ENCODE measurements at places on chromosomes 2 and 18.
A peak's percentile ranks its signal among the peaks of the same experiment; 100 is the strongest.

DNA sequence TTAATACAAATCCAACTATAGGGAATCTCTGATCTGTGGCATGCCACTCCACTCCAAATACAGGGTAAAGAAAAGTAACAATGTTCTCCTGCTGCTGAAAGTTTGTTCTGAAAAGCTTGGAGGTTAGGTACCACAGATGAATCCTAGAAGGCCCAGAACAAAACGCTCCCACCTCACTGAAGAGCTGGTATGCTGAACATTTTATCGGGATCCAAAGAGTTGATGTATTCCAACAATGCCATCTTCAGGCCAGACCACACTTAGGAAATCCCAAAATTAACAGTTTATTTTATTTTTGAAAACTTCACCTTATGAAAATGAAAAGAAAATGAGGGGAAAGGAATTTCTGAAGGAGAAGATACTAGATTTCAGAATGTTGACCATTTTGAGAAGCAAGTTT is 145.1 kb upstream of the CDH19 start:
- DNase-seq: no peak

GRCh38 chr18:31101183-31102024 is 817 bp downstream of the DSC2 start:
- DNase-seq: no peak

DNA sequence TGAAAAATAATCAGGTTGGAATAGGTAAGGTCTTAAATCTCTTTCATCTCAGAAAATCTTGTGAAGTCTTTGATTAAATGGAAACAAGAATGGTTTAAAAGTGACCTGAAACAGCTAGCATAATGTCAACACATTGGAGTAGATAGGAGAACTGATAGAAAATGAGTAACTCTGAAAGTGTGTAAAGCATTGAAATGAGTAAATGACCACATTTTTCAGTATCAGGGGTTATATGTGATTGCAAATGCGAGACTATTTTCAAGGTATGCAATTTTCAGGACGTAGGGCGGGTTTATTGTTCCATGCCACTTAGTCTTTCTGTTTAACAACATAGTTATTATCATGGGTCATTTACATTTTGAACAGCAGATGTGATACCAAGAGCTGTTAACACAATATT is 1383.2 kb downstream of the LRP1B start:
- no peak for DNase-seq

- DNase-seq: no peak
Measured at GRCh38 chr2:121723316-121723715, 13.4 kb downstream of the NIFK start.

- no peak for DNase-seq
Measured at GRCh38 chr2:119063177-119063576, 95.4 kb downstream of the C1QL2 start.

DNA sequence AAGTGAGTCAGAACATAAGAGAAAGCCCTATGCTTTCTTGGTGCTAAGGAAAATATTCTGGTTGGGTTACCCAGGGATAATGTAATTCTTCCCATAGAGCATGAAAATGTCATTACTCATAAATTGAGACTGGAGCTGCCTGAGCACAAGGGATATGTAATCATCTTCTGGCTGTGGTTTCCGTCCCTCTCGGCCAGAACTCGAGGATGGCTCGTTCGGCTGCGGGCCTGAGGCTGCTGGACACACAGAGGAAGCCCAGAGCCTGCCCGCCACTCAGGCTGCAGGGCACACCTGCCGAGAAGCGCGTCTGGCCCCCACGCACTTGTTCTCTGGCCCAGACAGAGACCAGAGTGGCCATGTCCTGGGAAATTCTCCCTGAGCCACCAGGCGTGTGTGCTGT is 104.9 kb downstream of the ASAP2 start:
- no peak for DNase-seq

DNA sequence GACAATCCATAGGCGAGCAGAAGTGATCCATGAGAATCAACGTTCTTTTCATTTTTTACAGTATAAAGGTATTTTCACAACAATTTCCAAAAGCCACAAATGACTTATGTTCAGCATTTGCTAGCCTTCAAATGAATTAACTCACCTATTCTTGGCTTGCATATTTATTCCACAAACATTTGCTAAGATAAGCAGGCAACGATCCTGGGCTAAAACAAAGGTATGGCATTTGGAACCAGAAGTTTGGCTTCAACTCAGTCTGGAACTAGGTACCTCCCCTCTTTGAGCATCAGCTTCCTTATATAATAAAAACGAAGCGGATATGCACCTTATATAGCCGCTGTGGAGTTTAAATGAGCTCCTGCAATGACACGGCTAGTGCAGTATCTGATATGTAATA is 20.5 kb downstream of the CYRIA start:
- DNase-seq: no peak

GRCh38 chr2:99644419-99644787 is 154.6 kb upstream of the REV1 start:
- DNase-seq: no peak

- no peak for DNase-seq
Measured at GRCh38 chr18:70365361-70365760, 76.5 kb downstream of the SOCS6 start.

GRCh38 chr2:216107760-216108159 is 1.4 kb upstream of the XRCC5 start:
- DNase-seq: no peak

DNA sequence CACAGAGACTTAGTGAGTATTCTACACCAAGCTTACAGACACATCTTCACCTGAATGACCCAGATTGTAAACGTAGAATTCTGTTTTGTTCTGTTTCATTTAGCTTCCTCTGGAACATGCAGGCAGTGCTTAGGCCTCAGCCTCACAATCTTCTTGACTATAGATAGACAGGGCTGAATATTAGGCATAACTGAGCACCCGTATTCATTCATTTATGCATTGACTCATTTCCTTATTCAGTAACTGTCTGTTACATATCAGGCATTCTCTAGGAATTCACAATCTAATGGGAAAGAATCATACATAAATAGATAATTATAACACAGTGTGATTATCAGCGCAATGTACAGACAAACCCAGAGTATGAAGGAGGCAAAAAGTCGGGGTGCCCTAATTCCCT is 124.9 kb upstream of the ETAA1 start:
- no peak for DNase-seq

GRCh38 chr18:56124186-56124585 is 514.2 kb downstream of the TXNL1 start:
- DNase-seq: no peak

DNA sequence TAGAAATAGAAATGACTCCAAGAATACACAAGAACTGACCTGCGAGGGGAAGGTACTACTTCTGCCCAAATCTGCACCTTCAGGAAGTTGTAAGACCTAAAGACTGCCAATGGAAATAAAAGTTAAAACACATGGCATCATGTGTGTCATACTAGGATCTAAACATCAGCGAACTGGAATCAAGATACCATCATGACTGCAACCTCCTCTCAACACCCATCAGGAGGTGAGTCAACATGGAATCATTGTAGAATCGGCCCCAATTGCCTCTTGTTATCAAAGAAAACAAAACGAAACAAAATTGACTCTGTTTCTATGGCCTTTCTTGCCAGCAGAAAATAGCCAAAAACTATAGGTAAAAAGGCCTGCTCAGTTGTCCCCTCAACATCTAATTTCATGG is 15.1 kb downstream of the RDH14 start:
- no peak for DNase-seq

DNA sequence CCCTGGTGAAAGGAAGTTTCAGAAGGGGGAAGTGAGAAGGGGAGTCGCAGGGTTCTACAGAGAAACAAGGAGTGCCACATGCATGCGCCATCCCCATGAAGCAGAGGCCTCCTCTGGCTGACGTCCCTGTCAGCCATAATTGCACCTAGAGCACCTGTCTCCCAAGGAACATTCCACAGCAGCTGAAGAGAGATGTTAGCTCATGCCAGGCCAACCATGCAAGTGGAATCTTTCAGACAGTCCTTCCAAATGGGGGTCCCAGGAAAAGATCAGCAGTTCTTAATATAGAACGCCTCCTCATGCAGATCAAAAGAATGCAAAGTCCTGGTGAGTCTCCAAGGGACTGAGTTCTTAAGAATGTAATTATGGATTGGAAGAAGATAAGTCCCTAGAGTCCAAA is 29.6 kb downstream of the MRO start:
- DNase-seq: no peak

DNA sequence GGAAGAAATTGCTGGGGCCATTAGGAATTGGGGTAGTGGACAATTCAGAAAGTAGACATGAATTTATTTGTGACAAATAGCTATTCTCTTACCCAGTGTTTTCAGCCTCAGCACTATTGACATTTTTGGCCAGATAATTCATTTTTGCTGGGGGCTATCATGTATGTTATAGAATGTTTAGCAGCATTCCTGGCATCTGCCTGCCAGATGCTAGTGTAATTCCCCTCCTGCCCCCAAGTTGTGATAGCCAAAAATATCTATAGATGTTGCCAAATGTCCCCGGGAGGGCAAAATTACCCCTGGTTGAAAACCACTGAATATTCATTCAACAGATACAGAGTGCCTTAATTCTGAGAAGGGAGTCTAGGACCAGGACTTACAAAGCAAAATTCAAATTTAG is 183.6 kb downstream of the BABAM2 start:
- no peak for DNase-seq

DNA sequence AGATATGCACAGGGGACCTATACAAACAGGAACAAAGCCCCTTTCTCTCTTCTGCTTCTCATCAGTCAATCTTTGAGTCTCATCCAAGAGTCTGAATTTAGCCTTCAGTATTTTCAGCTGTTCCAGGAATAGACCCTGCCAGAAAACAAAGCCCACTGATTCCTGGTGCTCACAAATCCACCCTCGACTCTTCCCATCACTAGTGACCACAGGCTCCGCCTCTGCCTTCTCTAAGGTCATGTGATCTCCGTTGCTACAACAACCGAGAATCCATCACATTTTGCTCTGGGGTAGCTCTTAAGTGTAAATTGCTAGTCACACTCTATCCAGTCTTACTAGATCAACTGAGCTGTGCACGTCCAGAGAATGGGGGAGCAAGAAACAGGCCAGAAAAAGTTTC is 46.4 kb upstream of the SPTBN1 start:
- DNase-seq: no peak

DNA sequence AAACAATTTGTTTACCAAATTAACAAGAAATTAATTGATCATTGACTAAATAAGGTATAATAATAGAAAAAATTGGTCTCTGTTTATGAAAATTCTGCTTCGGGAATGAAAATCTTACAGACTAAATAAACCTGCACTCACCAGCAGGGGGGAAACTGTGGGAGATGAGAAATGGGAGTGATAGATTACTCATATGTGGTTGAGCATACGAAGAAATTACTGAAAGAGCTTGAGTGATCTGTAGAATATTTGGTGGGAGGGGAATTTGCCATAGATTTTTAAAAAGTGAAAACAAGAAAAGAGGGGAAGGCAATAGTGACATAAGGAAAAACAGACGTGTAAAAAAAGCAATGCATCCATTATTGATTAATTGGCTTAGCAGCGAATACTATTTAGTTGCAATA is 2.2 kb downstream of the HMSD start:
- DNase-seq: peak; percentile 17

- no peak for DNase-seq
Measured at GRCh38 chr2:145851730-145852129, 1331.8 kb upstream of the ZEB2 start.

- no peak for DNase-seq
Measured at GRCh38 chr2:65608466-65608865, 176.1 kb upstream of the SPRED2 start.

GRCh38 chr18:58887613-58887963 is 22.9 kb downstream of the ZNF532 start:
- peak; percentile 22 for DNase-seq

GRCh38 chr2:150144546-150145298 is 342.7 kb downstream of the RND3 start:
- no peak for DNase-seq

GRCh38 chr2:171266102-171266501 is 105.4 kb upstream of the TLK1 start:
- DNase-seq: no peak

All from stimulated activated CD4-positive, alpha-beta T cell treated with anti-CD3 and anti-CD28 coated beads, Interleukin-2, amount 100 ng/mL, for 24 hours (primary cell).